Activated CD4-positive, alpha-beta T cell treated with anti-CD3 and anti-CD28 coated beads for 4 hours (primary cell): ENCODE measurements at places on chromosomes 16 and 17.
A peak's percentile ranks its signal among the peaks of the same experiment; 100 is the strongest.

GRCh38 chr17:83115832-83116231 is 36.4 kb downstream of the METRNL start:
- no peak for DNase-seq

DNA sequence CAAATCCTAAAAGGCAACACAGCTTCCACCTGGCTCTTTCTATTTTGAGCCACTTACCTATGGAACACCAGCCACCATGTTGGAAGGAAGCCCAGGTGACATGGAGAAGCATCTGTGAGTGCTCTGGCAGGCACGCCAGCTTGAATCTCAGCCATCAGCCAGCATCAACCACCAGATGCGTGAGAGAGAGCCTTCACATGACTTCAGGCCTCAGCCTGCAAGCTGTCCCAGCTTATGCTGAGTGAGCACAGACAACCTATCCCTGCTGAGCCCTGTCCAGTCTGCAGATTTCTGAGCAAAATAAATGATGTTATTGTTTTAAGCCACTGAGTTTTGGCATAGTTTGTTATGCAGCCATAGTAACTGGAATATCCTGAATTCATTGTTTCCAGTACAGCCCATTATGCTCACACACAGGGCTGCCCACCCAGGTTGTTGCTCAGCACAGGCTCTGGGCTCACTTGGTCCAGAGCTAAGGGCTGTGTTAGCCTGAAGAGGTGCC is 35.1 kb downstream of the TMEM238L start:
- no peak for DNase-seq

- no peak for DNase-seq
These were observed 30.9 kb downstream of the SERPINF1 start for GRCh38 chr17:1792495-1793446.

DNA sequence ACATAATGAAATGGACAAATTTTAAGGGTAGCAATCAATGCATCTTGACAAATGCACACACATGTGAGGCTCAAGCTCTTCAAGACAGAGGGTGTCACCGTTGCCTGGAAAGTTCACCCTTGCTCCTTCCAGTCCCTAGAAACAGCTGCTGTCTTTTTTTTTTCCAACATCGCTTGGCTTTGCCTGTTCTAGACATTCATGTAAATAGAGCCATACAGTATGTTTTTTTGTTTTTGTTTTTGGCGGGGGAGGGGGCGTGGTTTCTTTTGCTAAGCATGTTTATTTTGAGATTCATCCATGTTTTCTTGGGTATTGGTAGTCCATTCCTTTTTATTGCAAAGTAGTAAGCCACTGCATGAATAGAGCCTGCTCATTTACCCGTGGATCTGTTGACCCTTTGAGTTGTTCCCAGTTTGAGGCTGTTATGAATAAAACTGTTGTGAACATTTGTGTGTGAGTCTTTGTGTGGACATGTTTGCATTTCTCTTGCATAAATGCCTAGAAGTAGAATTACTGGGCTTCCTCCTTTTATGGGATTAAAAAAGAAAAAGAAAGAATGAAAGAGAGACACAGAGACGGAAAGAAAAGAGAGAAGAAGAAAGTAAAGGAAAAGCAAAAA is 78.4 kb downstream of the NT5M start:
- no peak for DNase-seq

- DNase-seq: no peak
These were observed 5.6 kb upstream of the MMP15 start for GRCh38 chr16:58019866-58020538.

- DNase-seq: no peak
These were observed 5.5 kb upstream of the TMEM92 start for GRCh38 chr17:50268743-50269275.

- DNase-seq: peak; percentile 20
These were observed 35.1 kb downstream of the IGF2BP1 start for GRCh38 chr17:49031965-49032928.

- no peak for DNase-seq
These were observed 36.3 kb downstream of the ADGRG5 start for GRCh38 chr16:57578521-57579360.

GRCh38 chr17:74085434-74085833 is 118.0 kb upstream of the RPL38 start:
- no peak for DNase-seq
